ENCODE measurements at places on chromosomes 11 and 22.

- peak; percentile 33 for DNase-seq
These were observed 14.6 kb downstream of the MRGPRF start for GRCh38 chr11:68998390-68998911.

GRCh38 chr22:39925909-39926679 lies 25.2 kb downstream of the GRAP2 start:
- DNase-seq = no peak

GRCh38 chr22:35477911-35478582 lies 62.6 kb upstream of the RASD2 start:
- peak; percentile 25 for DNase-seq

- DNase-seq = no peak
These were observed 52.3 kb downstream of the CCDC34 start for GRCh38 chr11:27310707-27311106.

DNA sequence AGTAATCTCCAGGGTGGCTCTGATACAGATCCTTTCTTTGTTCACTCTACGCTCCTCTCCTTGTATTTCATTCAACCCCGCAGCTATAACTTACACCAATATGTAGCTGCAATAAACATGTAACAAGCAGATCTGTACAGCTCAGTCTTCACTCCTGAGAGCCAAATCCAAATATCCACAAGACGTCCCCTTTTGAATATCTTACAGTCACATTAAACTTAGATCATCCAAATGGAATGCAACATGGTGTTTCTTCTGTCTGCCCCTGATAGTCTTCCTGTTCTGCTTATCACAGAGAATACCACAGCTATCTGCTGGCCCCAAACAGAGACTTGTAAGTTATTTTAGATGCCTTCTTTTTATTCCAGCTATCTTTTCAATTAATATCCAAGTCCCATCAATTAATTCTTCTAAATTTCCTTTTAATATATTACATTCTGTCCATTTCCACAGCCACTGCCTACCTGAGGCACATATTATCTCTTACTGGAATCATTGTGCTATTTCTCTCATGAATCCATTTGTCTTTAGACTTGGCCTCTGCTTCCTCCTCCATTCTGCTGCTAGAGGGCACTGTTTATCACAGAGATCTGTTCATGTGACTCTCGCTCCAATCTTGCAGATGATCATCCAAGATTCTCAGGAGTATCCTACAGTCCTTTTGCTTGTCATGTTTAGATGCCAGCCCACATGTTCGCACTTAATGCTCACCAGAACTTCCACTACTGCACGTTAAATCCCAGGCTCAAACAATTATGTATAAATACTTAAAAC lies 908.6 kb downstream of the NTM start:
- DNase-seq = peak; percentile 35

DNA sequence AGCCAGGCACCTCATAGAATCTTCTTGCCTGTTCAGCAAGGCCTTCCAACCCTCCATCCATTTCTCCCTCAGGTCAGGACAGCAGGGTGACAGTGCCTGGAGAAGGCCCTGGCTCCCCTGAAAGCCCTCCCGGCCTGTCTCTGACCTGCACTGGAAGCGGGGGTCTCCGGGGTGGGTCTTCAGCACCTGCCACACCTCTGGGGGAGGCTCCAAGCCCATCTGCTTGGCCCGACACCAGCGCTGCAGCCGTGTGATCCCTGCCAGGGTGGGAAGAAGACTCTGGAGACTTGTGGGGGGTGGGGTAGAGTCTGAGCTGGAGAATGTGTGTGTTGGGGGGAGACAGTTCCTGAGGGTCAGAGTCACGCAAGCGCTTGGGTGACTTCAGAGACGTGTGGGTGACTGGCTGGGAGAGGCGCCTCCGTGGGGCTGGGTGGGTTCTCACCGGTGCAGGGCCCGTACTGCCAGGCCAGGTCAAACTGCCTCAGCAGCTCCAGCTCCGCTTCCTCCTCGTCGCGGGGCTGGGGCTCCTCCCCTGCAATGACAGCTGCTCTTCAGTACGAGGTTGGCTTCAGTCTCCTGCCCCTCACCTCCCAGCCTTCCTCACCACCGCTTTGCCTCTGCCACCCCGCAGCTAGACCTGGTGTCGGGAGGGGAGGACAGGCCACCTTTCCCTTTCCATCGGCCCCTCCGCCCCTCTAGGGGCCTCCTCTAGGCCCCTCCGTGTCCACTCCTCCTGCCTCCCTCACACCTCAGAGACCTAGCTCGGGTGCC lies 615 bp downstream of the POLD4 start:
- DNase-seq = peak; percentile 37

DNA sequence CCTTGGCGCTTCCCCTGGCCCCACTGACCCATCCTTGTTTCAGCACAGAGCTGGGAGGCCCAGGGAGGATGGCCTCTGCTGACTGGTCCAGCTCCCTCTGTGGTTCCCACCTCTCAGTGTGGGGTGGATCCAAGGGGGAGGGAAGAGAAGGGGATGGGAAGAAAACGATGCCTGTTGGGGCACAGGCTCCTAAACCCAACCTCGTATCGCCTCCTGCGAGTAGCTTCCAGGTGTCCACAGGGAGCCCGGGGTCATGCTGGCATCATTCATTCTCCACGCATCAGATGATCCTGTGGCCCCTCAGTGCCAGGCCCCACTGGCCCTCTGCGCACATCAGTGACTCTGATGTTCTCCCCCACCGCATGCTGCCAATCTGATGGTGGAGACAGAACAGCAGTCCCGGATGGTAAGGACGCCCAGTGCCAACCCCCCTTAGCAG lies 5.1 kb downstream of the MYEOV start:
- DNase-seq = no peak

- no peak for DNase-seq
These were observed 36.9 kb upstream of the CCND1 start for GRCh38 chr11:69604055-69604454.

DNA sequence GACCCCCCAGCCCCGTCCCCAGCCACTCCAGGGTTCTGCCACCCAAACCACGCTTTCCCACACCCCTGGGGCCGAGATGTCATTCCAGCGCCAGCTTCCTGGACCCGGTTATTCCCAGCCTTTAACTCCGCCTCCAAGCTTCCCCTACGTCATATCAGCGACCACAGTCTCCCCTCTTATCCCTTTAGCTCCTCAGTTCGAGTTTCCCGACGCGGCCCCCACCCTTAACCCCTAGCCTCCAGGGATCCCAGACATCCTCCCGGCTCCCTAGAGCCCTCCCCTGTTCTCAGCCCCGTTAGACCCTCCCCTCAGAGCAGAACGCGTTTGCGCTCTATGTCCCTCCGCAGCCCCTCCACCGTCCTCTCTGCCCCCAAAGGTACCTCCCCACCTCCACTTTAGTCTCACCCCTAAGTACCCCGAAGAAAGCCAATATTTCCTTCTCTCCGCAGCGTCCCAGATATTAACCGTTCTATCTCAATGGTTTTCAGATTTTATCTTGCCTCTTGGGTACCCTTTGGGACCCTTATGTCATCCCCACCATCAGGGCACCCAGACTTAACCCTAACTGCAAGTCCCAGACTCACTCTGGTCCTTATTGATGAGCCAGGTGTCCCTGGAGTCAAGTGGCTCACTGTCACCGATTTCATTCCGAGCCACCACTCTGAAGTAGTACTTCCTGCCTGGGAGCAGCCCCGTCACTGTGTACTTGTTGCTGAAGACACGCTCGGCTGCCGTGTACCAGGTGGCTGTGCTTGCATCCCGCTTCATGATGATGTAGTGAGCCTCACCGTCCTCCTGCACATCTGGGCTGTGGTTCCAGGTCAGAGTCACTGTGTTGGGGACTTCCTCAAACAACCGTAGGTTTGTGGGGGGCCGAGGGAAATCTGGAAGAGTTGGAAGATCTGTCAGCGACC lies 8.0 kb downstream of the TMEM86A start:
- peak; percentile 37 for DNase-seq

GRCh38 chr11:95331161-95331560 lies 100.2 kb upstream of the SESN3 start:
- DNase-seq = no peak

- no peak for DNase-seq
These were observed 77.5 kb downstream of the AMOTL1 start for GRCh38 chr11:94845622-94846021.

DNA sequence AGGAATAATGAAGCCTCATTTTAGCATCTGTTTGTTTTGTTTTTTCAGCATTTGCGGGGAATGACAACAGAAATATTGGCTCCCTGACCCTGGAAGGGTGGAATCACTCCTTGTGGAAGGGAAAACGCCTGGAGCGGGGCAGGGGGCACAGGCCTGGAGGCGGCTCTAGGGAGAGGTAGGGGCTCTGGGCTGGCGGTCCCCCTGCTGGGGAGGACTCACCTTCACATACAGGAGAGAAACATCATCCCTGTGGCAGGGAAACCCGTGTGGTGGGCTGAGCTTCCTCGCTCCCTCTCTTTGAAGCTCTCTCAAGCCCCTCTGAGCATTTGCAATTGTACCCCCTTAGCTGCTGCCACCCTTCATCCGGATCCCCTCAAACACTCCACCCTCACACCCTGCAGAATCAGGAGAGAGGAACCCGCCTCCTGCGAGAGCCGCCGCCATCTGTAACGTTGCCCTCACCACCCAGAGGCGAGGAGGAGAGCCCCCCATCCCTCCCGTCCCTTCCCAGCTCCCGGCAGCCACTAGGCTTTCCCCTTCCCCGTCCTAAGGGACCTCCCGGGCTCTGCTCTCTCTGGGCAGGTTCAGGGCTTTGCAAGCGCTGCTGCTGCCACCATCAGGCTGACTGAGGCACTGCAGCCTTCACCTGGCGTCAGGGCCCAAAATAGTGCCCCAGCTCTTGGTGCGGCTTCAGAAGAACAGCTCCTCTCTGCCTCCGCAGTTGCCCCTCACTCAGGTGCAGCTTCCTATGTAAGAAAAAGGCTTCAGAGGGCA lies 10.4 kb downstream of the KIRREL3 start:
- peak; percentile 11 for DNase-seq

DNA sequence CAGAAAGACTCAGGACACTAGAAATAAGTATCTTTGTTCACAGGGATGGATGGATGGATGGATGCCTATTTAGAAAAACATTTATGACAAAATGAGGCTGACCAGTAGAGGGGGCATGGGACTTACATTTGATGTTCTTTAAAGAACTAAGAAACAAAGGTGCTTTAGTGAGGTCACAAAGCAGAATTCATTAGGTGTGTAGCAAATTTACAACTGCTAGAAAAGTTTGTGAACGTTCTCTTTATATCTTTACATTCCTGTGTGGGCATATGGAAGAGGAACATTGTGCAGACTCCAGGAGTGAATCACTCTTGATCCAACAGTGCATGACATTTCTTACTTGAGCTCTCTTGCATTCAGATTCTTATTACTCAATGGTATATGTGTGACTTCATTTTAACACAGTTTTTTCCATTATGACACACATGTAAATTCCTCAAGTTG lies 15.8 kb upstream of the SIK2 start:
- peak; percentile 14 for DNase-seq

- DNase-seq = no peak
These were observed 28.9 kb upstream of the SHISAL1 start for GRCh38 chr22:44341431-44342346.

DNA sequence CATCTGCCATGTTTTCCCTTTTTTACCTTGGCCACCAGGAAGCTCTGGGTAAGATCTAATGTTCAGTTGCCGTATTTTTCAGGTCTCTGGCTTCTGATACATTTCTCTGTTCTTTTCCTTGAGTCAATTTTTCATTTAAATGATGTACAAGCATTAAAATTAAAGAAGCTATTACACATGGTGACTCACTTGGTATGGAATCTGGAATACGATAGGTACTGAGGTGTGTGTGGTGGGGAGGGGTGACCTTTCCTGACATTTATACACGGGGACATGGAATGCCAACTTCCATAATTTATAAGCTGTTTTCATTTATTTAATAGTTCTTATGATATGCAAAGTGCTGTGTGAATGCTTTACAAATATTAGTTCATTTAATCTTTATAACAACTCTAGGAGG lies 47.8 kb upstream of the ALX4 start:
- DNase-seq = no peak

GRCh38 chr11:63829823-63830489 lies 9.0 kb upstream of the MARK2 start:
- DNase-seq = no peak

DNA sequence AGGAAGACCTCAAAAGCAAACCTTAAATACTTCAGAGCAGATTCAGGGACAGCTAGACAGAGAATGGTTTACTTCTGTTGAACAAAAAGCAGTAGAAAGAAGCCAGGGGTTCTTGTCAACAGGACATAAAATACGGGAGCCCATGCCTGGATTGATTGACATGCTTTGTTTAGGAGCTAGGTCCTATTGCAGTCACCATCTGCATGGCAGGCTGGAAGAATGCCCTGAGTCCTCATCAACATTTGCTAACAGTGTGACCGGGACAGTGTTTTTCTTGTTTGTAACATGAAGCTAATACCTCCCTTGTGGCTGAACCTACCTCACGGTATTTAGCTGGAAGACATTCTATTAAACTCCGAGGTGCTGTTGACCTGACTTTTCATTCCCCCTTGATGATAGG lies 225.4 kb downstream of the NTM start:
- no peak for DNase-seq

GRCh38 chr11:69088676-69089146 lies 40.0 kb downstream of the TPCN2 start:
- DNase-seq = peak; percentile 47

GRCh38 chr22:41857155-41857859 lies 24.4 kb downstream of the SREBF2 start:
- DNase-seq = no peak

DNA sequence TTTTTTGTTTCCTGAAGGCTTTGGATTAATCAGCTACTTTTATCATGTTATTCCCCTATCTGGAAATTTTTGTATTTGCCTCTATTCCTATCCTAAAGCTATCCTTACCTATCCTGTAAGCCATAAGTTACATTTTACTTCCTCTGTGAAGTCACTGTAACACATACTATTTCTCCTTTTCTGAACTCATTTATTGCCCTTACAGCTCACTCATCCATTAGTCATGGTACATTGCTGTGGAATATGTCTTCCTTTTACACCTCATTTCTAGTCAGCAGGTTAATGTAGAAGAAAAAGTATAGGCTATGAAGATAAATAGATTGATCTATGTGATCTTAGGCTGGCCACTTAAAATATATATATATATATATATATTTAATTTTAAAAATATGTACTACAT lies 28.0 kb downstream of the SWAP70 start:
- no peak for DNase-seq

GRCh38 chr11:14144934-14145333 lies 182.4 kb downstream of the SPON1 start:
- no peak for DNase-seq

GRCh38 chr22:17931400-17931825 lies 92.9 kb downstream of the MICAL3 start:
- no peak for DNase-seq

DNA sequence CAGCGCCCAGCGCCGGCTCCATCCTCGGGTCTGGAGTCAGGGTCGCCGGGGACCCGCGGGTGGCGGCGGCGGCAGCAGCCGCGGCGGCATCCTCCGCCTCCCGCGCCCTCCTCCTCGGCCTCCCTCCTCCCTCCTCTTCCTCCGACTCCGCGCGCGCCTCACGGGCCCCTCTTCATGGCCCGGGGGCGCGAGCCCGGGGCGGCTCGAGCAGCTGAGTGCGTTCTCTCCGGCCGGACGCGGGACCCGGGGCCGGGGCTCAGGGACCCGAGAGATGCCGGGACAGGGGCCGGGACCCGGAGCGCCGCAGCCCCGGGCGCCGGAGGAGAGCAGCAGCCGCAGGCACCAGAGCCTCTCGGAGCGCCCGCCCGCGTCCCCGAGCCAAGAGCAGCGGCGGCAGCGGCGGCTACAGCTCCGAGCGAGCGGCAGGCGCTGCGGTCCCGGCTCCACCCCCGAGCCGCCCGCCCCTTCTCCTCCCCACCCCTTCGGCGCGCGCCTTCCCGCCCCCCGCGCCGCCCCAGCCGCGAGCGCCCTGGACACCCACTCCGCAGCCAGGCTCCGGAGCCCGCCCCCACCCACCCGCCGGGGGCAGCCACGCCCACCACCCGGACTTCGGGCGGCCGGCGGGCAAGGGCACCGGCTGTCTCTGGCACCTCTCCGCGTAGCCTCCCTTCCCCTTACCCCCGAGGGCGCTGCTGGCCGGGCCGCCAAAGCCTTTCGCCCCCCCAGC lies at the start of gene CHST1:
CHST1 (minus strand) TSS at position 417 of the 727 bp plus-strand sequence. CDS start 14,699 bp downstream, outside the sequence.
- peak; percentile 42 for DNase-seq

Measured in NCI-H748 treated with DMSO at 0.1 percent for 48 hours (cell line).